ENCODE measurements at places on chromosomes 5 and 9. TPM values are rescaled to one million over a fixed set of nuclear protein-coding genes. Genes with fewer than 3 reads are reported as not detected.

GRCh38 chr9:4979239-4979638 is 5.8 kb upstream of the JAK2 start:
- DNase-seq = no peak

GRCh38 chr5:14155075-14155474 is 11.9 kb downstream of the TRIO start:
- DNase-seq = no peak

GRCh38 chr9:135246248-135247205 is 159.1 kb downstream of the OLFM1 start:
- no peak for DNase-seq

Gene RIOK2
- 22.9 TPM for total RNA-seq

GRCh38 chr5:84032324-84032723 is 311.7 kb upstream of the HAPLN1 start:
- DNase-seq = no peak

DNA sequence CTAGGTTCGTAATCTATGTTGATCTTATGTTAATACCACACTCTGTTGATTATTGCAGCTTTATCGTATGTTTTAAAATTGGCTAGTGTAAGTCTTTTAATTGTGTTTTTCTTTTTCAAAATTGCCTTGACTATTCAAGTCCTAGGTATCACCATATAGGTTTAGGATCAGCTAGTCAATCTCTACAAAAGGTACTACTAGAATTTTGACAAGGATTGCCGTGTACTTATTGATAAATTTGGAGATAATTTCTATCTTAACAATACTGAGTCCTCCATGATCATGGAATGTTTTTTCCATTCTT is 117.9 kb upstream of the PRSS3 start:
- DNase-seq = no peak

GRCh38 chr9:536597-537511 is 304.6 kb upstream of the DMRT1 start:
- DNase-seq = no peak

Gene DND1
- 15.5 TPM for total RNA-seq

GRCh38 chr9:136539427-136540421 is 6.1 kb downstream of the NOTCH1 start:
- peak; percentile 70 for DNase-seq

DNA sequence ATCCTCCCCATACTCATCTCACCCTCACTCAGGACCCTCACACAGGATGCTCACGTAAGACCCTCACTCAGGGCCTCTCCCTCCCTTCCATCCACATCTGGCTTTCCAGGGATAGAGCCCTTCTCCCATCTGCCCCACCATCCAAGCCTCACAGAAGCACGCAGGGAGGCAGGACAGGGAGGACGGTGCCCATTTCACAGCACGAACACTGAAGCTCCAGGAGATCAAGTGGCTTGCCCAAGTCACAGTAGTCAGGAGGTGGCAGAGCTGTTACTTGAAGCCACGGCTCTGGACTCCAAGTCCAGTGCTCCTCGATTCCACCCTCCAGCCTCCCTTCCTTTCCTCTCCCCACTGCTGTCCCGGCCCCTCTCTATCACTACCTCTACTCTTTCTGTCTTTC is 21.7 kb downstream of the DNM1 start:
- DNase-seq = no peak

Gene PIP5KL1
- total RNA-seq = 13.4 TPM

DNA sequence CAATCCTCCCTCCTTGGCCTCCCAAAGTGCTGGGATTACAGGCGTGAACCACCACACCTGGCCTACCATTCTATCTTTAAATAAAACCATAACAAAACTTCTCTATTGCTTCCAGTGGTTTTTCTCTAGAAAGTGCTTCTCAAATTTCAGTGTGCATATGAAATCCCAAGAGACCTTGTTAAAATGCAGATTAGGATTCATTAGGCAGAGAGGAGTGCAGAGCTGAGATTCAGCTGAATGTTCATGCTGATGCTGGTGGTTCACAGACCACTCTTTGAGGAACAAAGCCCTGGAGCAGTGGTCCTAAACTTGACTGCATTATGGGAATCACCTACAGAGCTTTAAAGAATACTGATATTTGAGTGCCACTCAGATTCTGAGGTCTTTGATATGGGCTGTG is 28.2 kb downstream of the CARD6 start:
- no peak for DNase-seq

- peak; percentile 81 for DNase-seq
Measured at GRCh38 chr9:27276193-27277030, 20.5 kb downstream of the EQTN start.

DNA sequence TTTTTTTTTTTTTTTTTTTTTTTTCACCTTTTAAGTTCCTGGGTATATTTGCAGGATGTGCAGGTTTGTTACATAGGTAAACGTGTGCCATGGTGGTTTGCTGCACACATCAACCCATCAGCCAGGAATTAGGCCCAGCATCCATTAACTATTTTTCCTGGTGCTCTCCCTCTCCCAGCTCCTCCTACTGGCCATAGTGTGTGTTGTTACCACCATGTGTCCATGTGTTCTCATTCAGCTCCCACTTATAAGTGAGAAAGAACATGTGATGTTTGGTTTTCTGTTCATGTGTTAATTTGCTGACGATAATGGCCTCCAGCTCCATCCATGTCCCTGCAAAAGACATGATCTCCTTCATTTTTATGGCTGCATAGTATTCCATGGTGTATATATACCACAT is 350.5 kb downstream of the MAN2A1 start:
- DNase-seq = peak; percentile 8

DNA sequence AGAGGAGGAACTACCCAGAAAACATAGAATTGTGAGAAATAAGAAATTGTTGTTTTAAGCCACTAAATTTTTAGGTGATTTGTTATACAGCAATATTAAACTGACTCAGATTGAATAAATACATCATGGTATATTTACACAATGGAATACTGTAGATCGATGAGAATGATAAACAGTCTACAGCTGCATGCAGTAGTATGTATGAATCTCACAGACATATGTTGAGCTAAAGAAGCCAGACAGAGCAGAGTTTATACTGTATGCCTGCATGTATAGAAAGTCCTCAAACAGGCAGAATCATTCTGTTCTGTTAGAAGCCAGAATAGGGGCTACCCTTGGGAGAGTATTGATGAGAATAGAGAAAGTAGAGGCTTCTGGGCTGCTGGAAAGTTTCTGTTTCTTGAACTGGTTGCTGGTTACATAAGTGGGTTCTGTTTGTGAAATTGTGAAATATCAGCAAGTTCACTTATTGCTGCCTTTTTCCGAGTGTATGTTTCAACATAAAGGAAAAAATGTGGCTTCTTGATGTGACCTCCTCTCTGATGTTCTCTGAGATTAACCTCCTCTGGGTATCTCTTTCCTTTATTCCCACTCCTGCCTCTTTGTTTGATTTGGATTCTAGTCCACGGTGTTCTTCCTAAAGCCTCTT is 9.6 kb downstream of the KIAA1958 start:
- no peak for DNase-seq

Gene GABRP
- 3.0 TPM for total RNA-seq

- DNase-seq = no peak
Measured at GRCh38 chr5:146607659-146608332, 91.8 kb upstream of the GPR151 start.

DNA sequence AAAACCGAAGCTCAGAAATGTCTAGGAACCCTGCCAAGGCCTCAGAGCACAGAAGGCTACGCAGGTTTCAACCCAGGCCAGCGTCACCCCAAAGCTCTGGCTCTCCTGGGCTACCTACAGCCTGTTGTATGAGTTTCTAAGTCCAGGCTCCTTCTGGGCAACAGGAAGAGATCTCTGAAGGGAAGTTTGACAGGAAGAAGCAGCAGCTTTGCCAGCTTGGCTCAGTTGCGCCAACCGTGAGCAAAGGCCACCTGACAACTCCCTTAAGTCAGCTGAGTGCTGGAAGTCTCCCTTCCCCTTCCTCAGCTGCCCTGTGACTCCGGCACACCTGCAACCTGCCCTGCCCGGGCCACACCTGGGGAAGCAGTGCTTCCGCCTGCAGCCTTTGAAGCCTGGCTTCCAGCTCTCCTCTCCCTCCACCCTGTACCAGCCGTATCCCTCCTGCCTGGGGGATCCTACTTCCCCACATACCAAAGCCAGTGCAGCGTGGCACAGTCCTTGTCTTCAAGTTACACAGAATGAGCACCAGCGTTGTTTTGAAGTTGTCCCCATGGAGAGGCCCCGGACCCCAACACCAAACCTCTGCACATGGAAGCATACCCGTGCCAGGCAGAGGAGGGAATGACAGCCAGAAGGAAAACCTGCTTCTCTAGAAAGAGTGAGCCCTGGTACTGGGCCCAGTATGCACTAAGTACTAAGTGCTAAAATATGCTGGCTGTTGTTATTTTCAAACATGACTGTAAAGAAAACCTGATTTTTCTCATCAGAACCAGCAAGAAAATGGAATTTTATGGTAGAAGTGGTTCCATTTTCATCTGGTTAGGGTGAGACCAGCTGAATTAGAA is 36.5 kb downstream of the SHB start:
- no peak for DNase-seq

GRCh38 chr5:68730220-68730978 is 363.4 kb upstream of the SLC30A5 start:
- no peak for DNase-seq

DNA sequence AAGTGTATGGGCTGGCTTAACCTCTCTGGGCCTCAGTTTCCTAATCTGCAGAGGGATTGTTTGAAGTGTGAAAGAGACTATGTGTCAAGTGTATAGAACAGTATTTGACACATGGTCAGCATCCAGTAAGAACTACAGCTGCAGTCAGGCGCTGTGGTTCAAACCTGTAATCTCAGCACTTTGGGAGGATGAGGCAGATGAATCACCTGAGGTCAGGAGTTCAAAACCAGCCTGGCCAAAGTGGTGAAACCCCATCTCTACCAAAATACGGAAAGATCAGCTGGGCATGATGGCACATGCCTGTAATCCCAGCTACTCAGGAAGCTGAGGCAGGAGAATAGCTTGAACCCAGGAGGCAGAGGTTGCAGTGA is 31.9 kb upstream of the STING1 start:
- no peak for DNase-seq

Gene MRPL41
- 32.8 TPM for total RNA-seq

- no peak for DNase-seq
Measured at GRCh38 chr5:127582773-127583370, 65.4 kb downstream of the PRRC1 start.

DNA sequence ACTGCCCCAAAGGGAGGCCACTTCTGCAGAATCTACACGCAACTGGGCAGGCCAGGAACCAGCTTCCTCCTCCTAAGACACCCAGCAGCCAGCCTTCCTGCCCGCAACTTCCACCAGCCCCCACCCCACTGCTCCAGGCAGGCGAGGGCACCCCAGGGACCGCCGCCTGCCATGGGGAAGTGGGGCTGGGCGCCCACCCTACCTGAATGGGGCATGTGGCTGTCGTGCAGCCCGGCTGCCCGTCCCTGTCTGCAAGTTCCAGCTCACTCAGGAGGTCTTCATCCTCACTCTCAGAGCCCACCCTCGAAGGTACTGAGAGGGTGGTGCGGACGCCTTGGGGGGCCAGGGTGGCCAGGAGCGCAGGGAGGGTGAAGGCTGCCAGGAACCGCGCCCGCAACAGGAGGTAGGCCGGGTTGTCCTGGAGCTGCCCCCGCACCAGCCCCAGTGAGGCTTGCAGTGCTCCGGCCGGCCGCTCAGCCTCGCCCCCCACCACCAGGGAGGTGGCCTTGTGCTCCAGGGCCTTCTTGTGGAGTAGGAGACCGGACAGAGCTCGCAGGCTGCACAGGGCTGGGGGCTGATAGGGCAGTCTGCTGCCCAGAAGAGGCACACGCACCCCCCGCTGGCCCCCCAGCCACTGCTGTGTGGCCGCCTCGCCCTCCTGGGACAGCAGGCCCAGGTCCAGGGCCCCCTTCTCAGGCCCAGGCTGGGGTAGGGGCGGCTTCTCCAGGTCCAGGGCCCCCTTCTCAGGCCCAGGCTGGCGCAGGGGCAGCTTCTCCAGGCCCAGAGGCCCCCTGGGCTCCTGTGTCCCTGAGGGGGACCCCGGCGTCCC is 4.1 kb upstream of the CARD9 start:
- DNase-seq = no peak

- no peak for DNase-seq
Measured at GRCh38 chr9:114373960-114374730, 13.6 kb downstream of the AKNA start.

DNA sequence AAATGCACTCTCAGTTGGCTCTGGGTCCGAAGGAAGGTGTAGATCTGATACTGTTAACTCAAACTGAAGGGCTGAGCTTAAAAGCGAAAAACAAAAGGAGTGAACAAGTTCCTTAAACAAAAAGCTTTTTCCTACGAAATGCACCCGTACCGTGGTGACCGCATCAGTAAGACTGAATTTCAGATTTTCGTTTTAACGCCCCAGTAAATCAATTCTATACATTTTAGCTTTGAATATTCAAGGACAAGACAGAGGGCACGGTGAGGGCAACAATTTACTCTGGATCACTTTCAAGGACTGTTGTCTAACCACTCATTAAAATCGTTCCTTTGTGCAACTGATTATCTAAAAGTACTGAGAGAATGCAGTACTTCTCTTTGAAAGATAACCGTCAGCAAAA is 1.9 kb downstream of the HOMER1 start:
- DNase-seq = no peak

Gene HEMGN
- total RNA-seq = not detected

- no peak for DNase-seq
Measured at GRCh38 chr9:81980568-81980967, 8.0 kb upstream of the SPATA31D1 start.

DNA sequence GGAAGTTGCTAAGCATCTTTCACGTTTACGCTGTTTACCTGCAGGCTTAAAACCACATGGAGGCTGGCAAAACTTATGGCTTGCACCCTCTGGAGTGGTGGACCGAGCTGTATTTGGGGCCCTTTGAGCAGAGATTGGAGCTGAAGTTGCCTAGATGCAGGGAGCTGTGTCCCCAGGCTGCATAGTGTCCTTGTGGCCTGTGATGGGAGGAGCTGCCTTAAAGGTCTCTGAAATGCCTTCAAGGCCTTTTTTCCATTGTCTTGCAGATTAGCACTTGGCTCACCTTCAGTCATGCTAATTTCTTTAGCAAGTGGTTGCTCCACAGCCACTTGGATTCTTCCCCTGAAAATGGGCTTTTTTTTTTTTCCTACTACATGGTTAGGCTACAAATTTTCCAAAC is 81.5 kb upstream of the CHD1 start:
- peak; percentile 87 for DNase-seq

Gene IGIP
- 0.38 TPM for total RNA-seq

Gene GPR21
- total RNA-seq = 0.90 TPM

DNA sequence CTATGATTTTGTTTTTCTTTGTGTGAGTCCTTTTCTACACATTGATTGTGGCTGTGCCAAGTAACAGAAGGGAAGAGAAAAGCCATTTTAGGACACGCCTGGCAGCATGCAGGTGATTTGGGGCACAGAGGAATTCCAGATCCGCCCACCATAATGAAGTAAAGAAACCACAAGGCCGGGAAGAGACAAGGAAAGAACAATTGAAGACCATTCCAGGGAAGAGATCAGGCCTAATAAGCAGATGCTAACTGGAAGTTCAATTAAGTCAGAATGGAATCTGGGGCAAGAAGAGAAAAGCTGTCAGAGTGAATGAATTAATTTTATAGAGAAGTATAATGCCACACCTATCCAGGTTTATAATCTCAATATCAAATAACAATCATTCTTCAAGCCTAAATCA is 110.2 kb upstream of the ISL1 start:
- peak; percentile 22 for DNase-seq

All from GM23338 (cell line).